ENCODE measurements at places on chromosomes 13 and 19.
A peak's percentile ranks its signal among the peaks of the same experiment; 100 is the strongest.

DNA sequence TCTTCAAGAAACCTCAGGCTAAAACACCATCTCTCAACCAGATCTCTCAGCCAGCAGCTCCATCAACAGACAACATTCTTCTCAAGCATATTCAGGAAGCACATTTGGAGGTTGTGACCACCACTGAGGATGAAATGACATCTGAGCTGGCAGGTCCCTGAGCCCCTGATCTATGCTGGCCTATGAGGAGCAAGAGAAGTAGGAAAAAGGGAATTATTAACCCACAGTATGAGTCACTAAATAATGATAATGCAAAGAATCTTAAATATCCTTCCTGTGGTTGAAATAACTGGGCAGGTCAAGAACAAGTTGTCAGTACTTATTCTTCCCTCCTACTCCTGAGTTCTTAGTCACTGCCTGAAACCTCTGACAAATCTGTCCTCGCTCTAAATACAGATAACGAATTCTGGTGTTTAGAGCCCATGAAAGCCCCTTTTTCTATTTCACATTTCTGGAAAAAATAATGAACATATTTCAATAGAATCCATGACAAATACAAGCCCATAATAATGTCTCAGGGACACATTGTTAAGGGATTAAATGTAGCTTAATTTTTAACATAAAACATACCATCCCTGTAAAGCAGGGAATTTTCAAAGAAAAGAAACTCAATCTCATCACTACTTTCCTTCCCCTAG lies 225.8 kb upstream of the IRS2 start:
- DNase-seq: no peak

- no peak for DNase-seq
Observed at GRCh38 chr19:11278670-11279069, 16.3 kb upstream of the DOCK6 start.

DNA sequence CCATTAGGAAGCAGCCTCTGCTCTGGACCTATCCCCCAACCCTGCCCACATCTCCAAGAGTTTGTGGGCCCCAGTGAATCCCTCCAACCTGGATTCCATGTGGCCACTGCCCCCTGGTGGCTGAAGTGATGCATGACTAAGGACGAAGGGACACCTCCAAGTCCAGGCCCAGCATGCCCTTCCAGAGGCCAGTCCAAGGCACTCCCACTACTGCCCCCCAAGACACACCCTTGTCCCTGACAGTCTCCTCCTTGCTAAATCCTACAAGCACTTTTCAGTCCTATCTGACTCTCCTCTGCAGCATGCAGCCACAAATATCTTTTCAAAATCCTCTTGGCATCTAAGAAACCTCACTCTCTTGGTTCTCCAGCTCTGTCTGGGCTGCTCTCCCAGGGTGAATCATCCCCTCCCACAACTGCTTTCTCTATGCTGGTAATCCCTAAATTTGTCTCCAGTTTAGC lies 33.0 kb downstream of the DEDD2 start:
- DNase-seq: peak; percentile 71

DNA sequence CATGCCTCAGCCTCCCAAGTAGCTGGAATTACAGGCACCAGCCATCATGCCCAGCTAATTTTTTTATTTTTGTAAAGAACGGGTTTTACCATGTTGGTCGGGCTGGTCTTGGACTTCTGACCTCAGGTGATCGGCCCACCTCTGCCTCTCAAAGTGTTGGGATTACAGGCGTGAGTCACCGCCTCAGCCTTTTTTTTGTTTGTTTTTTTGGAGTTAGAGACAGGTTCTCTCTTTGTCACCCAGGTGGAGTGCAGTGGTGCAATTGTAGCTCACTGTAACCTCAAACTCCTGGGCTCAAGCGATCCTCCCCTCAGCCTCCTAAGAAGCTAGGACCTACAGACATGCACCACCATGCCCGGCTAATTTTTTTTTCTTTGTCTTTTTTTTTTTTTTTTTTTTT lies 15.6 kb upstream of the NOTCH3 start:
- DNase-seq: no peak

GRCh38 chr13:111251646-111252445 lies 68.6 kb upstream of the TEX29 start:
- DNase-seq: no peak

- DNase-seq: no peak
Observed at GRCh38 chr19:54207983-54208783, 7.5 kb downstream of the RPS9 start.

DNA sequence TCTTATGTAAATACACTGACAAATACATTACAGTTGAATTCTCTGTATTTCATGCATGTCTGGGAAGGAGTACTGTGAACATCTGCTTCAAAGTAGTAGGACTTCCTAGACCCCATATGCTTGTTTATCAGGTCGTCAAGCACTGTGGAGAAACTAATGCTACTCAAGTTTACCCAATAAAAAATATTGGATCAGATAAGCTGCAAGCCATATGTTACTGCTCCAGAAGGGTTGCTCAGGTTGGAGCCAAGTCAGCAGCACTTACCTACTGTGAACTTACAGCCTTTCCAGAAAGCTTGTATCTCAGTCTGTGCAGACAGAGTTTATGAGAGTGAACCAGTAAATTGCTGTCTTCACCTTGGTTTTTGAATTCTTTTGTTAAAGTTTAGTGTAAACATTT lies 36.2 kb downstream of the SLAIN1 start:
- DNase-seq: no peak

DNA sequence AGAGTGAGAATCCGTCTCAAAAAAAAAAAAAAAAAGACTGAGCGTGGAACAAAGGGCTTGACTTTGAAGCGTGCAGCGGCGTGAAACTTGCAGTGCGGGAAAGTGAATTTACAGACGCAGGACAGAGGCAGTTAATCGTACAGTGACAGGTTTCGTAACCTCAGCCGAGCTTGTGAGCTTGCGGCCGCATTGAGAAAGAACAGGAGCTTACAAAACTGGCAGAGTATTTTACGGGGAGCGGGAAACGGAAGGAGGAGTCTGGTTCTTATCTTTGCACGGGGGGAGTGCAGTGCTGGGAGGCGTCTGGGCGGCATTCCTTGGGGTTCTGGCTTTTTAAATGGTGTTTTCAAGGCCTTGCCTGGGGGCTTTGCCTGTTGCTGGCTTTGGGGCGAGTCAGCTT lies 6.0 kb upstream of the BSG start:
- no peak for DNase-seq

DNA sequence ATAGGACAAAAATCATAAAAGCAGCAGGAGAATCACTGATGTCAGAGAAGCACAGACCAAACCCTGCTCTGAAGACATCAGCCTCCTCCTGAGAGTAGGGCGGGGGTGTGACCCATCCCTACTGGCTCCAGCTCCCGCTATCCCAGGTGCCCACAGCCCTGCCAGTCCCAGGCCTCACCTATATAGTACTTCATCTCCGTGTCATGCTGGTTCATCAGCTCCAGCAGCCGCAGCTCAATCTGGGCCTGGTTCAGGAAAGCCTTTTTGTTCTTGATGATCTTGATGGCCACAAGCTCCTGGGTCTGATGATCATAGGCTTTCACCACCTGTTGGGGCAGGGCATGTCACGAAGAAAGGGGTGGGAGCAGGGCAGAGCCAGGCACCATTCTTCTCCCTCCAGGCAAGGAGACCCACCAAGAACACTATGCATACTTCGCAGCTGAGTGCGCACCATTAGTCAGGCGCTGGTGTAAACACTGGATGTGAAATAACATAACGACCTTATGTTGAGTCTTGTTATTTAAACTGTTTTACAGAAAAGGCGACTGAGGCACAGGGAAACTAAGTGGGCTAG lies 4.2 kb downstream of the DYRK1B start:
- DNase-seq: no peak

GRCh38 chr19:34961775-34962686 lies 2.0 kb downstream of the ZNF792 start:
- no peak for DNase-seq

DNA sequence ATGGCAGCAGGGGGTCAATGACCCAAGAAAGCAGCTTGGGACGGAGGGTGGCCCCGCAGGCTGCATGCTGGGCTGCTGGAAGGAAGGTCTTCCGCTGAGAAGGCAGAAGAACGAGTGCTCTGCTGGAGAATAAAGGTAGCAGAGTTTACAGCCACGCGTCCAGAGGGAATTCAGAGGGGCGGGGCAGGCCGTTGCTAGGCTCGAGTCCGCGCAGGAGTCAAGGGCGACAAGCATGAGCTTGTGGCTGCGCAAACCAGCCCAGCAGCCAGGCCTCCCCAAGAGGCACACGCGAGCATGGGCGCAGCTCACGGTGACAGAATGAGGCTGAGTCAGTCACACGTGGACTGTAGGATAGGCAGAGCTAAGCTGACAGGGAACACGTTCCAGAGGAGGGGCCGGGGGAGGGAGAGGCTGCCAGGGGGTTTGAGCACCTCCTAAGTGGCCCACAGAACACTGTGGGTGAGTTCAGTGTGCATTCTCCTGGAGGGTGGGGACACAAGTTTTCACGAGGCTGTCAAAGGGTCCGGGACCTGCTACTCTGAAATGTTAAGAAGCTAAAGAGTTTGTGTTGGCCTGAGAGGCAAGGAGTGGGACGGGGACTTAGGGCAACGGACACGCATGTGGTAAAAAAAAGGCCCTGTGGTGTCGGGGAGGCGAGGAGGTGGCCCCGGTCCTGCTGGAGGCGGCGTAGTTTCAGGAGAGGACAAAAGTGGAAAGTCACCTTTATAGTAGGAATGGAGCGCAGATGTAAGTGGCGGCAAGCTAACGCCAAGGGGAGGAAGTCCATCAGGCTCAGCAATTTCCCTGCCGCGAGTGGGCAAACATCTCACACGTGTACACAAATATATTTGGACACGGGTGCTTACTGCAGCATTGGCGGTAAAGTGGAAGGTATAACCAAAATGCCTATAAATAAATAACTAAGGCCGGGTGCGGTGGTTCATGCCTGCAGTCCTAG lies 17.7 kb downstream of the RFX2 start:
- peak; percentile 39 for DNase-seq

- peak; percentile 25 for DNase-seq
Observed at GRCh38 chr13:20141238-20142022, 19.4 kb downstream of the GJA3 start.

- DNase-seq: peak; percentile 95
Observed at GRCh38 chr13:105035092-105035491, 1500.4 kb downstream of the EFNB2 start.

GRCh38 chr13:93200626-93201025 lies 26.0 kb upstream of the GPC6 start:
- no peak for DNase-seq

DNA sequence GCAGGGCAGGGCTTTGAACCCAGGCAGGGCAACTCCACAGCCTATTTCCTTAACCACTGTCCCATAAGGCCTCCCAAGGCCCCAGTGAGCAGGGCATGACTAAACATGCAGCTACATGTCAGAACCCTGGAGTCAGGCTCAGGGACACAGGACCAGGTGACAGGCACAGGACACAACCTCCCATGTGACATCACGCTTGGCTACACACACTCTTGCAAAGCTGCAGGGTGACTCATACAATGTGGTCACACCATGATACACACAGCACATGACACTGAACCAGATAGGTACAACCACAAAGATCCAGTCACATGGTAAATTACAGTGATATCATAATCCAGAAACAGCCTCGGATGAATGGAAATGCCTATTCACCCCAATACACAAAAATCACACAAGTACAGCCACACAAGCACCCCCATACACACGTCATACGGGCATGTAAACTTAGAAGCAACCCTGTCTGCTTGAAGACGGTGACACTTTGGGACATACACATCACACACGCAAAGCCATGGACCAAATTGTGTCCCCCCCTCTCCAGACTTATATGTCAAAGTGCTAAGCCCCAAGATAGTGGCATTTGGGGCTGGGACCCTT lies 14.5 kb downstream of the KLK4 start:
- peak; percentile 23 for DNase-seq

DNA sequence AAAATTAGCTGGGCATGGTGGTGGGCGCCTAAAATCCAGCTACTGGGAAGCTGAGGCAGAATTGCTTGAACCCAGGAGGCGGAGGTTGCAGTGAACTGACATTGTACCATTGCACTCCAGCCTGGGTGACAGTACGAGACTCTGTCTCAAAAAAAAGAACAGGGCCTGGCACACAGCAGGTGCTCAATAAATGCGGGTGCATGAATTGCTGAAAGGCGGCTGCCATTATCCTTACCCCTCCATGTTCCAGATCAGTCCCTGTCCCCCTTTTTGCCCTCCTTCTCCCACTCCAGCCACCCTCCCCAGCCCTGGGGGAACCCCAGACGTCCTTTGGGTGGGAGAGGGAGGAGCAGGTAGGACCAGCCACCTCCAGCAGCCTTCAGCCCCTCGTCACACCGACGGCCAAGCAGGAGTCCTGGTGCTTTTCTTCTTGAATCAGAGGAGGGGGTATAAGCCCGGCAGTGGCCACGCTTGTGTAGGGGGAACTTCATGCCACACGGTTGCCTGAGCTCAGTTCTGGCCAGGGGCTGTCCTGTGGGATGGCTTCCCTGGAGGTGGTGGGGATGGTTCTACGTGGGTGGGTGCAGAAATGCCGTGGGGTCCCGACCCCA lies 20.4 kb upstream of the NFIC start:
- no peak for DNase-seq

DNA sequence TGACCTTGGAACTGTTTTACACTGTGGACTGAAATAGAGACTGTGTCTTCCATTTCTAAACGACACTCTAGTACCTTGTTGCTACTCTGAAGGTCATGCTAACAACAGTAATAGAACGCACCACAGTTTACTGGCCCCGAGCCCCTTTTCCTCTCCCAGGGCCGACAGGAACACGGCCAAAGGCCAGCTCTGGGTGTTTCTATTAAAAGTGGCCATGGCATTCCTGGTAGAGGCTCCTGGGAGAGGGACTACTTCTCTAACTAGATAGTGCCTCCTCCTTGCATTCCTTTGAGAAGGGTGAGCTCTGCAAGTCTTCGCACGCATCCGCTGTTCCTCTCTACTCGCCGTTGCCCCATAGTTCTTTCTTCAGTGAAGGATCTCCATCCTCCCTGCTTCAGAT lies 18.7 kb upstream of the SIAH3 start:
- no peak for DNase-seq

GRCh38 chr13:110971486-110971885 lies 56.6 kb upstream of the ANKRD10 start:
- no peak for DNase-seq

- DNase-seq: no peak
Observed at GRCh38 chr19:1571358-1571757, 3.2 kb upstream of the MEX3D start.

GRCh38 chr13:96075953-96076543 lies 13.9 kb upstream of the HS6ST3 start:
- DNase-seq: no peak

GRCh38 chr13:72990953-72991352 lies 67.9 kb upstream of the KLF5 start:
- no peak for DNase-seq

GRCh38 chr13:48562296-48563066 lies 29.6 kb upstream of the RCBTB2 start:
- no peak for DNase-seq

GRCh38 chr13:21984156-21984555 lies 313.3 kb downstream of the FGF9 start:
- DNase-seq: no peak

- no peak for DNase-seq
Observed at GRCh38 chr13:102033386-102033785, 368.5 kb downstream of the FGF14 start.

All from NCI-H2081 (cell line).